ENCODE measurements at places on chromosomes 2 and 18.
A peak's percentile ranks its signal among the peaks of the same experiment; 100 is the strongest.

- DNase-seq: no peak
Observed at GRCh38 chr18:75531851-75532459, 104.5 kb upstream of the SMIM21 start.

DNA sequence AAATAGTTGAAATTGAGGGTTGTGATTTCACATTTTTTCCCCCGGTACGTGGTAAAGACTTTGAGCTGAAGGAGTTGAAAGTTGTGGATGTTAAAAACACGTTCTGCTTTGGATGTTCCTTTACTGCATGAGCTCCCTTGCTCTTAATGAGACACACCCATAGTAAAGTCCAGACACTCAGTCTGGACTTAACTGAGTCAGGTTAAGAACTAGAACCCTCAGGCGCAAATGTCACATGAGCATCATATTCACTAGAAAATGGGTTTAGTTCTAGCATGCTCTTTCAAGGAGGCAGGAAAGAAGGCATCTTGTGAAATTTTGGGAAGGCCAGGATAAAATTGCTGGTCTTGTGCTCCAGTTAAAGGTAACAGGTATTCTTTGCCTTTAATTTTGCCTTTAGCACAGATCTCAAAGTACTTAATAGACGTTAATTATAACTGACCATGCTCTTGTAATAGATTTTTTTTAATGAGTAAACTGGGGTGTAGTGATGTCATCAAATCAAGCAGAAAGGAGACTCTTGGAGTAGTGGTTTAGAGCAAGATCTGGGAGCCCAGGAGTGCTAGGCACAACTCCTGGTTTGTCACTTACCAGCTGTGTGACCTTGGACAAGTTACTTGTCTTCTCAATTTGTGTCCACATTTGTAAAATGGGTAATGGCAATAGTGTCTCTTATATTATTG, 20.6 kb downstream of the ITGA6 start:
- DNase-seq: no peak

- no peak for DNase-seq
Observed at GRCh38 chr18:22423878-22424564, 6.3 kb upstream of the CTAGE1 start.

DNA sequence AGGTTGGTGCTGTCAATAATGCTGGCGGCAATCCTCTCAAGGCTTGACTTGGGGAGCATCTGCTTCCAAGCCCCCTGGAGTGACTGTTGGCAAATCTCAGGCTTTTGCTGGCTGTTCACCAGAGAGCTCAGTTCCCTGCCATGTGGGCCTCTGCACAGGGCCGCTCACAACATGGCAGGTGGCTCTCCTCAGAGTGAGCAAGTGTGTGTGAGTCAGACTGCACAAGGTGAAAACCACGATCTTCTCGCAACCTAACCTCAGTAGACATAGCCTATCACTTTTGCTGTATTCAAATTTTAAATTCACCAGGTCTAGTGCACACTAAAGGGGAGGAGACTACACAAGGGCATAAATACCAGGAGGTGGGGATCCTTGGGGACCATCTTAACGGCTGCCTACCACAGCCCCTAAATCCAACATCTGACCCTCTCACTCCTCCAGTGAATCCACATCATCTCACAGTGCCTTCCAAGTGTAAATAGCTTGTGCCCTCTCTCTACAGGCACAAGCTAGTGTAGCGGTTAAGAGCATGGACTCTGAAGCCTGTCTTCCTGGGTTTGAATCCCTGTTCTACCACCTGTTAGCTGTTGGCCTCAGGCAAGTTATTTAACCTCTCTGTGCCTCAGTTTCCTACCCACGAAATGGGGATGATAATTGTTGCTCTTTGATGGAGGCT, 187.7 kb upstream of the CXCR4 start:
- no peak for DNase-seq

DNA sequence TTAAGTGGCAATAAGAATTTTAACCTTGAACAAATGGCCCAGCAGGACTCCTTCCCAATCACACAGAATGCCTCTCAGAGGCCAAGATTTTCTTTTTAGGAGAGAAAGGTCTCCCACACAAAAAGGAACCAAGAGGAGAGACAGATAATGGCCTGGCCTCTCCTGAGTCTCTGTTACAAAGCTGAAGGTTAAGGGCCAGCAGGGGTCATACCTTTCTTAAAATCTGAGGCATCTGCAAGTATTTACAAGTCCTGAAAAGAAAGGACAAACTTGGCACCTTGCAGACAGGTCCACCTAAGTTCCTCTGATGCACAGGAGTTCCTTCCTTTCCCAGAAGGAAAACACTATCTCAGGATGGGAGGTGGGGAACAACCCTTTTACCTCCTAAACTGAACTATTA, 142.3 kb downstream of the TMEM163 start:
- no peak for DNase-seq

DNA sequence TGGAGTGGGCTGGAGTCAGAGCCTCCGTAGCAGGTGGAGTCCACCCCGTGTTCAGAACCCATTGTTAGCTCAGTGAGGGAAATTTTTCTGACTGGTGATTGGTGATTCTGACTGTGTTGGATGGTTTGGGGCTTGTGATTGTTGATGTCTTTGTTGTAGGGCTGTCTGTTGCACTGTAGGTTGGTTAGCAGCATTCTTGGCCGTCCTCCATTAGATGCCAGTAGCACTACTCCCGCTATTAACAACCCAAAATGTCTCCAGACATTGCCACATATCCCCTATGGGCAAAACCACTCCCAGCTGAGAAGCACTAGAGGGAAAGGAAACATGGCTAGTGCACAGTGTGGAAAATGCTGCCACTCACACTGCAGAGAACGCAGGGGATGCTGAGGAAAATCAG, 51.7 kb downstream of the ARMC9 start:
- no peak for DNase-seq

DNA sequence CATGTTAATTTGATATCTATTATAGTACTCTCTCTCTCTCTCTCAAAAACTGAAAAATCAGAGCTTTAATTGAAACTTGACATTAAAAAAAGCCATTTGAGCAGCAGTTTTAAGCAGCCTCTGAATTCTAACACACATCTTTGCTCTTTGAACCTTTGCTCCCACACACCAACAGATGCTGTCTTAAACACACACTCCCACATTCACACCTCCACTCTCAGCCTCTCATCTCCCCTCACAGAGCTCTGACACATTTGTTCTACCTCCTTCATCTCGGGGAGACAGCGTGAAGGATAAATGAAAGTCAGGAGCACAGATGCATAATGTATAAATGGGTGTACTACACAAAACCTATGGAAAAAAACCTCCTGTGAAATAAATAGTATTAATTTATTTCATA, 95.2 kb downstream of the NAB1 start:
- DNase-seq: no peak

GRCh38 chr18:74273394-74273793, 18.4 kb downstream of the CYB5A start:
- no peak for DNase-seq

DNA sequence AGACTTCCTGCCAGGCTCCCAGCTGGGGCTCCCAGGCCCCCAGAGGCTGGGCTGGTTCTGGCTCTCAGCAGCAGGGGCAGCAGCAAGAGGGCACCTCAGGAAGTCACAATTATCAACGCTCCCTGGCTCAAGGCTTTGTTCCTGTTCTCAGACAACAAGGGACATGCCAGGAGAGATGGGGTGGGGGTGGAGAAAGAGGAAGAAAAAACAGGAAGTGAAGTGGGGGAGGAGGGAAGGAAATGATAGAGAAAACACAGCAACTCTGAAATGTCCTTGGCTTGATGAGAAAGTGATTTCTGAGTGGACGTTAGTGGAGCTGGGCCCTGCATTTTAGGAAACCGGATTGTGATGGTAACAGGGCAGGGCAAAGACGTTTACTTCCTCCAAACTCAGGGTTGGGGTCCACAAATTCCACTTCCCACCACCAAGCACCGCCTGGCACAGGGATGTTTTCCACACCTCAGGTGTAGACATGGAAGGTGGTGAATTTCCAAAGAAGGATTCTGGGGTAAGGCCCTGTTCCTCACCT, 40.4 kb downstream of the CYRIA start:
- peak; percentile 82 for DNase-seq
